ENCODE measurements at places on chromosomes 3 and 15.

DNA sequence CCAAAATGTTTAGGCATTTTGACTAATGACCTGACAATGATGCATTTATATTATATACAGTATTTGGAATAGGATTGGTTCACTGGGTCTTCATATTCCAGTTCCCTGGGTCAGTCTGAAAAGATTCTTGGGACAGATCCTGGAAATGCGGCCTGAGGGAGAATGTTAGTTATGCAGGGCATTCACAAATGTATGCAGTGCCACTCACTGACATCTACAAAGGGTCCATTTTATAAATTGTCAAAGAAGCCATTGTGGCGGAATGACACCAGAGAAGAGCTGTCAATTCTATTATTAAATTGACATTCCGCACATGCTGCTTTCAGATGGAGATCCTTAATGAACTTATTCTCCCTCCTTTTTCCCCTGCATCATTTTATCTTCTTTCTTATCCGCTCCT lies 176.6 kb downstream of the VGLL3 start:
- DNase-seq: no peak

DNA sequence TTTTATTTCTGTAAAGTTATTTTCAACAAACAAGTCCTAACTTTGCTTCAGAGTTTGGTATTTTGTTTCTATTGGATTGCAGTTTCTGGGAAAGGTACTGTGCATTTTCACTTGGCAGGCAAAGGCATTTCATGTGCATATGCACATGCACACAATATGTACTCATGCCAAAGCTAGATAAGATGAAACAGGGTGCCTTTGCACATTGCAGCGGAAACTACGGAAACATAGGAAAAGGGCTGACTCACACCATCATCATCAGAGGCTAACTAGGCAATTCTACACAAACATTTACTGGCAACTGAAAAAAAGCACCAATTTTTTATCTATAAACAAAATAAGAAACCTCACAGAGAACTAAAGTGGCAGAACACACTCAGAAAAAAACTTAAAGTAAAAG lies 550.6 kb upstream of the NECTIN3 start:
- DNase-seq: no peak

GRCh38 chr15:101521591-101521990 lies 32.1 kb upstream of the PCSK6 start:
- DNase-seq: no peak

- DNase-seq: no peak
Observed at GRCh38 chr3:190435618-190436017, 14.1 kb downstream of the TMEM207 start.

DNA sequence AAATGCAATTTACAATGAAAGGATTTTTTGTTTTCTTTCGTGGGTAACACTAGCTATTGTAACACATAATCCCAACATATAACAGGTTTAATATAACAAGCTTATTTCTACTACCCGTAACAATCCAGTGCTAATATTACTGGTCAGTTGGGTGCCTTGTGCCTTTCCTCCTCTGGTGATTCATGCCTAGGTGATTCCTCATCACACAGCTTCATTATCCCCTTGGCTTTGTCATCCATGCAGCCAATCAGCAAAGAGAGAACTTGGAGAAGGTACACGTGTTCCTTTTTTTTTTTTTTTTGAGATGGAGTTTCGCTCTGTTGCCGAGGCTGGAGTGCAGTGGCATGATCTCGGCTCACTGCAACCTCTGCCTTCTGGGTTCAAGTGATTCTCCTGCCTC lies 30.7 kb downstream of the CHST14 start:
- DNase-seq: no peak

- DNase-seq: no peak
Observed at GRCh38 chr15:83977992-83978391, 257.6 kb upstream of the GOLGA6L4 start.

Data from stimulated activated CD8-positive, alpha-beta memory T cell treated with anti-CD3 and anti-CD28 coated beads, Interleukin-2, amount 100 ng/mL, for 1 hour (primary cell).